Colonic mucosa (tissue), 4 donors: ENCODE measurements at places on chromosomes 6 and 20. TPM values are rescaled to one million over a fixed set of nuclear protein-coding genes. Genes with fewer than 3 reads are reported as not detected.

Gene ANGPT4
- not detected for total RNA-seq

Gene VNN1
- 6.4 TPM for total RNA-seq

Gene TREM2
- 0.88 TPM for total RNA-seq

DNA sequence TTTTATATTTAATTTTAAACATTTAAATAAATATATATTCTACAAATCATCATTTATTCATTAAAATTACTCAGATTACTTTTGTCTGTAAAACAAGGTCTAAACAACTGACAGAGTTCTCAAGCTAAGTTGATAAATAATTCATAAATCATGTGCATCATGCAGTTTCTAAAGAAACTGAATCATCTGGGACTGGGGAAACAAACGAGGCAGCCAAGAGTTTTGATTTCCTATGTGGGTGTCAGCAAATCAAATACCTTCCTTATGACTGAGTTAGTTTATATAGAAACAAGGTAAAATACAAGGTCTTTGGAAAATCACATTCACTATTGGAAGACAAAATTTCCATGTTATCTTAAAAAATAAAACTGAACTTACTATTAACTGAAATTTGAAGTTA lies 149.9 kb upstream of the BEND6 start:
- H3K27ac ChIP-seq, result no peak overlapping the region
- DNase-seq, result no peak
- H3K4me1 ChIP-seq, result no peaks in the 10 kb centered on the region

- H3K27ac ChIP-seq, result peak overlapping the region; percentile 91
- peak; percentile 23 for DNase-seq
- H3K4me3 ChIP-seq, result peak overlapping the region; percentile 56
- H3K4me1 ChIP-seq, result no peaks in the 10 kb centered on the region
- H3K36me3 ChIP-seq, result no peaks in the 10 kb centered on the region
- H3K27me3 ChIP-seq, result no peaks in the 10 kb centered on the region
Observed at GRCh38 chr6:75244063-75244584, 523 bp upstream of the COX7A2 start.

DNA sequence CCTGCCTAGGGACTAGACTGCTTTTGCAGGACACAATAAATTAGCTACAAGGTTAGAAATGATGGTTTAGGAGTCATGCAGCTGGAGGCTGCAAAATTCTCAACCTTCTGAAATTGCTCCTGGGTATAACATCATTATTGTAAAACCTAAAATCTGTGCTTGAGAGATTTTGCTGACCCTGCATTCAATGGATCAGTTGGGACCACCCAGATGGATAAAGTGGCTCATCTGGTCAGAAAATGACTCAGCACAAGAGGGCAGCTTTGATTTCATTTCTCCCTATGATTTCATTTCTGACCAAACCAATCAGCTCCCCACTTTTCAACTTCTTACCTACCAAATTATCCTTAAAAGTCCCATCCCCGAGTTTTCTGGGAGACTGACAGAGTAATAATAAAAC lies 367.3 kb upstream of the AGPAT4 start:
- no peaks in the 10 kb centered on the region for H3K36me3 ChIP-seq
- H3K4me3 ChIP-seq, result no peak overlapping the region
- DNase-seq, result no peak
- no peaks in the 10 kb centered on the region for H3K27me3 ChIP-seq
- no peak overlapping the region for H3K27ac ChIP-seq

GRCh38 chr6:41966961-41967311 lies 25.3 kb upstream of the CCND3 start:
- no peaks in the 10 kb centered on the region for H3K27me3 ChIP-seq
- H3K4me3 ChIP-seq, result no peak overlapping the region
- DNase-seq, result no peak
- H3K27ac ChIP-seq, result no peak overlapping the region
- no peaks in the 10 kb centered on the region for H3K4me1 ChIP-seq

DNA sequence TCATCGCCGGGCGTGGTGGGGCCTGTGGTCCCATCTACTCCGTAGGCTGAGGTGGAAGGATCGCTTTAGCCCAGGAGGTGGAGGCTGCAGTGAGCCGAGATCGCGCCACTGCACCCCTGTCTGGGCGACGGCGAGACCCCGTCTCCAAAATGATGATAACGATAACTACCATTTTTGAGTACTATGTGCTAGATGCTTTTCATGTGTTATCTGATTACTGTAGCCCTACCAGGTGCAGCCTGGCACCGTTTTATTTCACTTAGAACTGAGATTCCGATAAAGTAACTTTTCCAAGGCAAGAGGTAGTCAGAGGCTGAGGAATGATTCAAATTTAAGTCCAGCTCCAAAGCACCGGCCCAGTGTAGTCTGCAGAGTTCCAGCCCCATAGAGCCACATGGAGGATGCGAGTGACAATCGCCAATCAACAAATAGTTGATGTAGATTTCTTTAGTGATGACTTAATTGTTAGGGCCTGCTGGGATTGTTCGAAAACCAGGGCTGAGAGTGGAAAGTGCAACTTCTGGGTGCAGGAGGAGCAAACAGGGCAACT lies 727 bp downstream of the ERMARD start:
- no peaks in the 10 kb centered on the region for H3K36me3 ChIP-seq
- H3K4me3 ChIP-seq, result peak overlapping the region; percentile 80
- H3K27me3 ChIP-seq, result no peaks in the 10 kb centered on the region
- H3K4me1 ChIP-seq, result peaks cover 10% of the 10 kb centered on the region
- DNase-seq, result peak; percentile 23

- no peak for DNase-seq
- peaks cover 20% of the 10 kb centered on the region for H3K27me3 ChIP-seq
- peaks cover 4% of the 10 kb centered on the region for H3K4me1 ChIP-seq
Observed at GRCh38 chr6:105135056-105135455, 44.8 kb downstream of the POPDC3 start.

DNA sequence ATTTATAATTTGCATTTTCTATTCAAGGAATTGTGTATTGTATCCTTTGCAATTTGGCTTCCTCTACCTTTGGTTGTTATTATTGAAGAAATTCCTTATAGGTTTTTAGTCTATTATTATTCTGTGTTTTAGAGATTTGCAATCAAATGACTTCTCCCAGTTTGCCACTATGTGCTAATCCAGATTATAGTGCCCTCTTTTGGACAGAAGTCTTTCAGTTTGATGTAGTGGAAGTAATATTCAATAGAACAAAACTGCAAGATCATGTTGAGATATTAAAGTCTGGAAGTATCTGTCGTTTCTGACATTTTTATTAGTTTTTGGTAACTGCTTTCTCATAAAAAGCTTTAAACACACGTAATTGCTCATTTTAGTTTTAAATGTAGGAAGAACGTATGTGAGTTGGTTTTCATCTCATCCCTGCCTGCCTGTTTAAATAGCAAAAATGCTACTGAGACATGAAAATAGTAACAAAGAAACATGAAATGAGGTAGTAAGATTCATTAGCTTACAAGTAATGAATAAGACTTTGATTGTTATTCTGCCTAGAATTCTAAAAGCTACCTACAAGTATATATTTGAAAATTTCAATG lies 72.8 kb downstream of the RTN4IP1 start:
- H3K27ac ChIP-seq, result no peak overlapping the region
- H3K36me3 ChIP-seq, result peaks cover 5% of the 10 kb centered on the region
- H3K4me1 ChIP-seq, result no peaks in the 10 kb centered on the region
- no peak for DNase-seq
- no peaks in the 10 kb centered on the region for H3K27me3 ChIP-seq
- no peak overlapping the region for H3K4me3 ChIP-seq

DNA sequence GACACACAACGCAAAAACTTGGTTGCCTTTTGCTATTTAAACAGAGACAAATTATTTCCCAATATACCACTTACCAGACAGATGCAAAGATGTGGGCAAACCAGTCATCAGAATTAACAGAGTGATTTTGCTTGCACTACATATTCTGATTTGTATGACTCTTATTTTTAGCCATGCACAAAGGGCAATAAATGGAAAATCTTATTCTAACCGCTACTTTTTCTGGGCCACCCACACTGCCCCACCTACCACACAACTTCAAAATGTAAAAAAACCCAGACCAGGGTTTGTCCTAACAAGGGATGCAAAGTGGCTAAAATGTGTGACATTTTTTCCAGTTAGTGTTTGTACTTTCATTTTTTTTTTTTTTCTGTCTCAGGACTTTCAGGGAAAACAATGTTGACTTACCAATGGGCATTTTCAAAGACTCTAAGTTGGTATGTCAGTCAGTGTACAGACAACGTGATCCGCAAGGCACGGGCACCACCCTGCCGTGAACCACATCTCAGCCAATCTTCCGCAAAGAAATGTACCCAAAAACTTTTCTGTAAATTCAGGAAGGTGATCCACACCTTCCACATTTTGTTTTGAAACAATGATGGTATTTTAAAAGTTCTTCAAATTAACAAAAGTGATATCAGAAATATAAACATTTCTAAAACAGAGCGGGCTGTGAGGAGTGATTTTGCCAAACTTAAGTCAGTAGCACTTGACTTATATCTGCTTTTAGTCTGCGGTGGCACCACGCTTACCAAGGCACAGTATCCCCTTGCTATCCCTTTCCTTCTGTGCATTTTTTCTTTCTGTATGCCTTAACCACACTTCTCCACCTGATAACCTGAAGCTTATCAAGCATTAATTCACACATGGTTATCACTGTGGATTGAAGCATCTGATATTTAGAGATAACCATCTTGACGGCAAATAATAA lies 185.6 kb downstream of the GJA10 start:
- no peaks in the 10 kb centered on the region for H3K4me1 ChIP-seq
- no peak overlapping the region for H3K4me3 ChIP-seq
- no peak for DNase-seq
- H3K36me3 ChIP-seq, result no peaks in the 10 kb centered on the region
- no peak overlapping the region for H3K27ac ChIP-seq

- H3K36me3 ChIP-seq, result no peaks in the 10 kb centered on the region
- H3K27me3 ChIP-seq, result no peaks in the 10 kb centered on the region
- no peak for DNase-seq
- H3K4me3 ChIP-seq, result no peak overlapping the region
- H3K27ac ChIP-seq, result no peak overlapping the region
Observed at GRCh38 chr20:17381724-17382123, 149.5 kb downstream of the BFSP1 start.

GRCh38 chr6:114258376-114258775 lies 84.4 kb downstream of the HS3ST5 start:
- H3K27ac ChIP-seq, result no peak overlapping the region
- no peak overlapping the region for H3K4me3 ChIP-seq
- DNase-seq, result no peak
- H3K36me3 ChIP-seq, result no peaks in the 10 kb centered on the region

GRCh38 chr6:134797400-134798113 lies 152.3 kb downstream of the ALDH8A1 start:
- H3K36me3 ChIP-seq, result no peaks in the 10 kb centered on the region
- no peak overlapping the region for H3K4me3 ChIP-seq
- H3K4me1 ChIP-seq, result no peaks in the 10 kb centered on the region
- H3K27ac ChIP-seq, result no peak overlapping the region

GRCh38 chr20:43751167-43752050 lies 24.6 kb upstream of the GTSF1L start:
- no peak for DNase-seq
- H3K27ac ChIP-seq, result no peak overlapping the region
- H3K27me3 ChIP-seq, result no peaks in the 10 kb centered on the region
- H3K4me3 ChIP-seq, result no peak overlapping the region

GRCh38 chr20:43032459-43032858 lies 157.2 kb downstream of the PTPRT start:
- no peaks in the 10 kb centered on the region for H3K4me1 ChIP-seq
- H3K4me3 ChIP-seq, result no peak overlapping the region
- H3K36me3 ChIP-seq, result no peaks in the 10 kb centered on the region
- DNase-seq, result no peak

DNA sequence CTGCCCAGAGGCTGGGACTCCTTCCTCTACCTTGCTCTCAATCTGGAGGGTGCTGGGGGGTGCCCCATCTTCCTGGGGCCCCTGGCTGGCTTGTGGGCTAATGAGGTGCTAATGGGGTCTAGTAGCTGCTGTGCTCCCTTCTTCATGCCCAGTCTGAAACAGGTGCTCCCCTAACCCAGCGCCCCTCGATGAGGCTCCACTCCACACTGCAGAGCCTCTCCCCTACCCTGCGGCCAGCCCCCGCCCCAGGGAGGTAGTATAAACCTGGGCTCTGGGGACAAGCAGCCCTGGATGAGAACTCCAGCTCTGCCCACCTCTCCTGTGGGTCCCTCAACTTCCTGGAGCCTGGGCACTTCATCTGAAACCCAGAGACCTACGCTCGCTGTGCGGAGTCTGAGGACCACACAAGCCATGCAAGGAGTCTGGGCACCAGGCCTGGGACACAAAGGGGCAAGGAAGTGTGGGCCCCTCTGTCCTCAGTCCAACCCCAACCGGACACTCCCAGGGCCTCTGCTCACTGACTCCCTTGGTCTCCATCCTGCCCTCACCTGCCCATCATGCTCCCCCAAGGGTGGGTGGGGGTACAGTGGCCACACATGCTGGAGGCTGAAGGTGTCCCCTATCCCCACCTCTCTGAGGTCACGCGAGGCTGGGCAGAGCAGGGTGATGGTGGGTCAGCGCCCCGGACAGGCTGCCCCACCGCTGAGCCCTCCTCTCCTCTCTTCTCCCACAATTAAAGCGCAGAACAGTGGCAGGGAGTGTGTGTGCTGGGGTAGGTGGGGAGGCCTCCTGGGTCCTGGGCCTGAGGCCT lies 6.1 kb downstream of the RPL10A start:
- DNase-seq, result no peak
- H3K4me3 ChIP-seq, result no peak overlapping the region
- no peaks in the 10 kb centered on the region for H3K4me1 ChIP-seq
- H3K27ac ChIP-seq, result no peak overlapping the region
- no peaks in the 10 kb centered on the region for H3K36me3 ChIP-seq

DNA sequence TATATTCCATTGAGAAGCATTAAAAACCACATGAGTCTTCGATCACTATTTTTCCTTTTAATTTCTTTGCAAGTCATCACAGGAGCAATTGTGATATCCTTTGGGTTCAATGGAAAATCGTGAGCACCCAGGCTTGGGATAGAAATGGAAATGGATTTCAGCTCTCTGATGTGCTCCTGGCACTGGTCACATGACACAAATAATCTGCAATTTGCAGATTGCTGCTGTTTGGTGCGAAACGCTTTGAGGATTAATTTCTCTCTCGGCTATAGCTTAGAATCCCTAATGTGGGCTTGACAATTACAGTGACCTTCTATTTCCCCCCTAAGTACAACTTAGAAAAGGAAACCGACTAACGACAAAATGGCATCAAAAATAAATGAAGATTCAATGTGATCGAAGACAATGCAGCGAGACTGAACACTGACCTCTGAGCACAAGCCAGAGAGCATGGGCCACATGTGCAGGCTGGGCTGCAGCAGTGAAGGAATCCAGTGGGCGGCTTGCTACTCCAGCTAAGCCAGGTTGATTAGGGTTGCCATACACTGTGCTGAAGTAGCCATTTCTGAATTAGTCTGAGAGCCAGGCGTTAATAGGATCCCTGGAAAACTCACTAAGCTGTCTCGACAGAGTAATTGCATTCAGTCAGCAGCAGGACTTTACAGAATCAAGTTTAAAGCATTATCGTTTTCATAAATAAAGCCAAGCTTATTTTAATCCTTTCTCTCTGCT lies 301.8 kb upstream of the AGPAT4 start:
- H3K4me3 ChIP-seq, result no peak overlapping the region
- no peak overlapping the region for H3K27ac ChIP-seq
- H3K36me3 ChIP-seq, result no peaks in the 10 kb centered on the region
- H3K27me3 ChIP-seq, result no peaks in the 10 kb centered on the region

- no peak overlapping the region for H3K4me3 ChIP-seq
- H3K4me1 ChIP-seq, result no peaks in the 10 kb centered on the region
- no peaks in the 10 kb centered on the region for H3K27me3 ChIP-seq
- no peak overlapping the region for H3K27ac ChIP-seq
- H3K36me3 ChIP-seq, result no peaks in the 10 kb centered on the region
- DNase-seq, result no peak
Observed at GRCh38 chr20:56373942-56374341, 15.2 kb downstream of the FAM210B start.
